ENCODE measurements at places on chromosomes 16 and 17.

GRCh38 chr17:81378941-81379511 lies 16.2 kb upstream of the BAHCC1 start:
- no peak for DNase-seq

DNA sequence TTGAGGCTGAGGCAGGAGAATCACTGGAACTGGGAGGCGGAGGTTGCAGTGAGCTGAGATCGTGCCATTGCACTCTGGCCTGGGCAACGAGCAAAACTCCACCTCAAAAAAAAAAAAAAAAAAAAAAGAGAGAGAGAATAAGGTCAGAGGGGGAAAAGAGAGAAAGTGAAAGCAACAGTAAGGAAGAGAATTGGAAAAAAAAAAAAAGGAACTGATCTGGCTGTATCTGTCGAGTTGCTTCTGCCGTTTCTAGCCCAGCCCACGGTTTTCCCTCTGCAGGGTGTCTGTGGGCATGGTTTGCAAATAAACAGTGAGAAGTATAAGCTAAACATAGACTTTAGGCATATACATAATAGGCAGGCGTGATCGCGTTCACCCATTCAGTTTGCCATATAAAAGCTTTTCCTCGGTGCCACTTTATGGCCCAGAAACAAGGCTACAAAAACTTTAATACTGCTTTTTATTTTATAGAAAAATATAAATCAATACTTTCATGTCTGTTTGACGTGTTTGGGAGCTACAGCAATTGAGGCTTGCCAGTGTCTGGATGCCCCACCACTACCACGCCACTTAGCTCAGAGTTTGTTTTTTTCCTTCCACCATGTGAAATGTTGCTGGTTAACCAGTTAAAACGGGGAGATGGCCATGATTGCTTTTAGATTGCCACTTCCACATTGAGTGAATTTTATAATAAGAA lies 436.7 kb downstream of the MAF start:
- DNase-seq = peak; percentile 22

DNA sequence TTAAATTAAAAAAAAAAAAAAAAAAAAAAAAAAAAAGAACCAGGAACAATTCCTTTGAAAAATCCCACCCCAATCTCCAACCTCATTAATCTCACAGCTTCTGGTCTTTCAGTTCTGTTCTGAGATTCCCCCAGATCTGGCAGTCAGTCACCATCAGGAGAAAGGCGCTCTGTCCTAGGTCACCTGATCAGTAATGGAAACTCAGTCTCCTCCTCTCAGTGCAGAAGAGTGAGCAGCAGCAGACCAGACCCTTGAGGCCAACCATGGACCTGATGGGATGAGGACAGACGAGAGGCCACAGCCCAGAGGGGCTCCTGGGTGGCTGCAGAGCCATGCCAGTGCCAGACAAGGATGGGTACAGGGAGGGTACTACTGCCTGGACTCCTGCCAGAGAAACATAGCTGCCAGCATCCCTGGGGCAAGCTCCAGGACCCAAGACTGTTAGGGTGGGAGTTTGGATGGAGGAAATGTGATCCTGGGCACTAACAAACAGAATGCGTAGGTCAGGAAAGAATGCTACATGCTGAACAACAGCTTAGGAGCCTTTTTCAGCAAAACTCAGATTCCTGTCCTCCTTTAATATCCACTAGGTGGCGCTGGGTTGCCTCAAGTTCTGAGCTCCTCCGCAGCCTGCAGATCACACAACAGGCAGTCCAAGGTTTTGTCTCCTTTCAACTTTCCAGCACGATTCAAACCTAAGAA lies 28.7 kb downstream of the MPG start:
- DNase-seq = peak; percentile 77

DNA sequence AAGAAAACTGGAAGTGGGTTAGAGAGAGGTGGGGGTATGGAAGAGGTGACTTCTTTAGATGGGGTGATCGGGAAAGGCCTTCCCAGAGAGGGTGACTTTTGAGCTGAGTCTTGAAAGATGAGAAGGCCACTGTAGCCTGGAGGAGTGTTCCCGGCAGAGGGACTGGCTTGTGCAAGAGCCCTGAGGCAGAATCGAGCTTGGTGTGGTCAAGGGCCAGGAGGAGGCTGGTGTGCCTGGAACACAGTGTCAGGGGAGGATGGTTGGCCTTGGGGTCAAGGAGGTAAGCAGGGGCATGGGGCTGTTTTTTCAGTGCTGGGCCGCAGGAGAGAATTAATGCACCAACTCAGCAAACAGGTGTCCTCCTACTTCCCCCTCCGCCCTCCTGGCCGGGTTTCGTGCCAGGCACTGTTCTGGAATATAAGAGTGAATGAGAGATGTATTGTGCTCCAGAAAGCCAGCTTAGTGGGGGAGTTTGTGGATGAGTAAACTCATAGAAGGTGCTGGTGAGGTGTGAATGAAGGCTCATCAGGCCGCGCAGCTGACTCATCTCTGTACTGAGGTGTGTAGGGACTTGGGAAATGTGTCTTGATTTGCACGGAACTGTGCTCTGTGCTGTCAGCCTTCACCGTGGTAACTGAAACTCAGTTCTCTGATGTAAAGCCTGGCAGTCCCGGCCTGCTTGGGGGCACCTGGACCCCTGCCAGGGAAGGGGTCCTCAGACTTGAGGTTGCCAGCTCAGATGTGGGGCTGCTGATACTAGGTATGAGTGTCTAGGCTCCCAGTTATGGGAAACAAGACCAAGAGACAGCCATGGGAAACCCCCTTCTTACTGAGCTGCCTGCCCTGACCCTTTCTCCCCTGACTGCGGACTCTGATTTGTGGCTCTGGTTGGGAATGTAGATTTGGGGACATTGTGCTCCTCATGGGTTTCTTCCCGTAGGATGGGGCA lies 15.3 kb downstream of the KSR1 start:
- no peak for DNase-seq

- no peak for DNase-seq
Measured at GRCh38 chr16:81214745-81215166, 23.7 kb upstream of the BCO1 start.

DNA sequence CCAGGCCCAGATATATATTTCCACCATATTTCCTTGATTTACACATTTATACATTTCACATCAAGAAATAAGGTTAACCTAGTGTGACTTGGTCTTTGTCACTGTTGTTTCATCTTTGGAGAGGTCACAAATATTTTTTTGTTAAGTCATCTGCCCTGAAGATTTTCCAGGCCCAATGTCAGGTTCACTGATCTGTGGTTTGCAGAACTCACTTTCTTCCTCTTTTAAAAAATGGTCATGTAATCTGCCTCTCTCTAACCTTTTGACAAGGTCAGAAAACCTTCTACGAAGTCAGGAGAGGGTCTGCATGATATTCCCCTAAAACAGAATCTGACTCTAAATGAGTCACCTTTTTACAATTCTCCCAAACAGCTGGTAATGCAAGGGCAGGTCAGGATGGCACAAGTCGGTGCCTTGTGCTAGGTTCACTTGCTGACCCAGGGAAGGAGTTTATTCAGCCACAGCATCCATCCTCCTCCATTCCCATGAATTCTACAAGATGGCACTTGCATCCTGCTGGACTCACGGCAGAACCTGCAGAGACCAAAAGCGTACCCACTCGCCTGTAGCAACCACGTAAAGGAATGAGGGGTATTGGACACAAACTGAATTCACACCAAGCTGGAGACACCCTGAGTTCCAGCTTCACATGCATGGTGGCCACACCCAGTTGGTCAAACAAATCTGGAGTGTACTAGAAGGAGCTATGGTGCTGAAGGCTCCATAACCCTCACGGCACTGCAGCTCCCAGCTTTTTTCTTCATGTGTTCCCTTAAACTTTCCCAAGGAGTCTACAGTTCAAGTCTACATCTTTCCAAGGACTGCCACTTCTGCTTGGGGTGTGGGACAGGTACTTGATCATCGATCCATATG lies 1.6 kb upstream of the KIAA0513 start:
- DNase-seq = no peak

All from NCI-H345 (cell line).